Choroid plexus epithelial cell (primary cell): ENCODE measurements at places on chromosomes 5 and 9.

DNA sequence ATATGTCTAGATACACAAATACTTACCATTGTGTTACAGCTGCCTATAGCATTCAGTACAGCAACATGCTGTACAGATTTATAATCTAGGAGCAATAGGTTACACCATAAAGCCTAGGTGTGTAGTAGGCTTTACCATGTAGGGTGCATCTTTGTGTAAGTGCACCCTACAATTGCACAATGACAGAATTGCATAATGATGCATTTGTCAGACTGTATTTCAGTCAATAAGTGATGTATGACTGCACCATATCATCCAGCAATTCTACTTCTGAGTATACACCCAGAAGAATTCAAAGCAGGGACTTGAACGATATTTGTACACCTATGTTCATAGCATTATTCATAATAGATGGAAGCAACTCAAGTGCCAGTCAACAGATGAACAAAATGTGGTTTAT lies 100.4 kb upstream of the SLC44A1 start:
- DNase-seq = no peak

DNA sequence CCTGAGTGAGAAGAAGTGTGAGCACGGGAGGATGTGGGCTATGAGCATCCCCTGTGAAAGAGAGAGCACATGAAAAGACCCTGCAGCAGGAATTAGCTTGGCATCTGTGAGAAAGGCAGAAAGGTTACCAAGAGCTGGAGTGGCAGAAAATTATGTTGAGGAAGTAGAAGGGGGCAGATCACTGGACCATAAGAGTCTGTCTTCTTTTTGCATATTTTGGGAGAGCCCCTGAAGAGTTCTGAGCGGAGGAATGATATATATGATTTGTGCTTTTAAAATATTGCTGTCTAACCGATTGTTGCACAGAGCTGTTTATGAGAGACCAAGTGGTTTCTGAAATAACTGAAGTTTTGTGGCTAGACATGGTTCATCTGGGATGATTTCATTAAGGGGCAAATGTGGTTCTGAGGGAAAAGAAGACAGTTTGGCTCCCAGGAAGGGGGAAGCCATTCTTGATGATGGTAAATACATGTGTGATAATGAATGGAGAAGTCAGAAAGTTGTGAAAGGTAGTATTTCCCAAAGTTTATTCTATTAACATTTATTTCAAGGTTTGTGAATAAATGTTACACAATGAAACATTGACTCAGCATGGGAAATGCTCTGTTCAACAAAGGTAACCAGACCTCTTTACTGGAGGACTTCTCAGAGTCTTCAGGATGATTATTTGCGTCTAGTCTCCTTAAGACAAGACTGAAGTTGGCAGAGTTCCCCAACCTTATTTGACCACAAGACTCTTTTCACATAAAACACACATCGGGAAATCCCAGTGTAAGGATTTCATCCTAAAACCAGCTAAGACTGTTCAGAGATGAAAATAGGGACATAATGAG lies 31.5 kb upstream of the ADRB2 start:
- DNase-seq = peak; percentile 65

DNA sequence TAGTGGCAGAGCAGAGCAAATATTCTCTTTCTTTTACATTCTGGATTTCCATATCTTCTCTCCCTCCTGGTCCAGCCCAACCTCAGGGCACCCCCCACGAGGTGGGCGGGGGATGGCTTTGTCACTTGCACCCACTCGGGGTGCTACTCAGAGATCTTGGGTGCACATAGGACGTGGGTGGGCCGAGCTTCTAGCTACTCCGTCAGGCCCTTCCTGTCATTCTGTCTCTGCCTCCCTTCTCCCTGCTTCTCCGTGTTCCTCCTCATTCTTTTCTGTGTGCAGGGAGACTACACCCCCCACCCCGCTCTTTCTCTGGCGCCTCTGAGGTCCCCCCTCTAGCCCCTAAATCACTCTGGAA lies 19.5 kb downstream of the PCDHGC5 start:
- DNase-seq = peak; percentile 23

DNA sequence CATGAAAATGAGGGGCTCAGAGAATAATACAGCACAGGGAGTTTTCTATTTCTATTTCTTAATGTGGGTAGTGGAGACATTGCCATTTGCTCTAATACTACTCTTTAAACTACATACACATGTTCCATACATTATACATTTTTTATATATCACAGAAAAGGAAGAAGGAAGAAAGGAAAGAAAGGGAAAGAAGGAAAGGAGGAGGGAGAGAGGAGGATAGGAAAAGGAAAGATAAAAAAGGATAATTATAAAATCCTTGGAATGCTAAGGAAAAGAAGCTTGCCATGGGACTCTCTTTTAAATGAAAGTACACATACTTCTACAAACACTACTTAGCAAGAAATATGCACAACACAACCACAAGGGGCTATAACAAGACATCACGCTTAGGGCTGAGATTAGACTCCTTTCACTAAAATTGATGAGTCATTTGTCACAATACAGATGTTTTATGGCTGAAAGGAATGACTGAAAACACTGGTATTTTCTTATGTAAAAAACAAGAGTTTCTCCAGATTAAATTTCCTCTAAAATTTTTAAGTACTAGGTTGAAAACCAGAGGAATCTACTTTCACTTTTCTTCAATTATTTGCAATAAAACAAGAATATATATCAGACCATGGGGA lies 219.8 kb downstream of the ARL15 start:
- DNase-seq = peak; percentile 95

DNA sequence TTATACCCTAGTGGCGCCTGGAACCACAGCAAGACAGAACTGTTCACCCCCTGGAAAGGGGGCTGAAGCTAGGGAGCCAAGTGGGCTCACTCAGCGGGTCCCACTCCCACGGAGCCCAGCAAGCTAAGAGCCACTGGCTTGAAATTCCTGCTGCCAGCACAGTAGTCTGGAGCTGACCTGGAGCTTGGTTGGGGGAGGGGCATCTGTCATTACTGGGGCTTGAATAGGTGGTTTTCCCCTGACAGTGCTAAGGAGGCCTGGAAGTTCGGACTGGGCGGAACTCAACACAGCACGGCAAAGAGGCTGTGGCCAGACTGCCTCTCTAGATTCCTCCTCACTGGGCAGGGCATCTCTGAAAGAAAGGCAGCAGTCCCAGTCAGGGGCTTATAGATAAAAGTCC lies 19.5 kb downstream of the BTNL3 start:
- DNase-seq = no peak

DNA sequence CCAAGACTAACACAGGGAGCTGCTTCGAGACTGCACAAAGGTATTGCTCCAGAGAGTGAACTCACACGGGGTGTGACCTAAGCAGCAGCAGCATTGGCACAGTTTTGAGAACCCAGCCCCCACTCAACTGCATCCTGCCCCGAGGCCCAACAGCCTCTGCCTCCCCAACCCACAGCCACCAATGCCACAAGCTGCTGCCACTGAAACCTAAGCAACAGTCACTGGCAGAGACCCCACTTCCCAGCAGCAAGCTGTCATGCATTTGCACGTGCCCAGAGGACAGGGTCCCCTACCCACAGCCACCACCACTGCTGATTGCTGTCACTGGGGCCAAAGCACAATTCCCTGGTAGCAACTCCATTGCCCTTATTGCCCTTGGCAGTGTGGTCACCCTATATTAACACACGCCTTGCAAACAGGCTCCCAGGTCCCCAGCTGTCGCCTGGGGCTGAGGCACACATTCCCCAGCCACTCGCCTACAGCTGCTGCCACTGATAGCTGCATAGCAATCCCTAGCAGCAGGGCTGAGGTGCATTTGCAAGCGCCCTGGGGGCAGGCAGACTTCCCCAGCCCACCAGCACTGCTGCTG lies 141.0 kb downstream of the AGTPBP1 start:
- no peak for DNase-seq

DNA sequence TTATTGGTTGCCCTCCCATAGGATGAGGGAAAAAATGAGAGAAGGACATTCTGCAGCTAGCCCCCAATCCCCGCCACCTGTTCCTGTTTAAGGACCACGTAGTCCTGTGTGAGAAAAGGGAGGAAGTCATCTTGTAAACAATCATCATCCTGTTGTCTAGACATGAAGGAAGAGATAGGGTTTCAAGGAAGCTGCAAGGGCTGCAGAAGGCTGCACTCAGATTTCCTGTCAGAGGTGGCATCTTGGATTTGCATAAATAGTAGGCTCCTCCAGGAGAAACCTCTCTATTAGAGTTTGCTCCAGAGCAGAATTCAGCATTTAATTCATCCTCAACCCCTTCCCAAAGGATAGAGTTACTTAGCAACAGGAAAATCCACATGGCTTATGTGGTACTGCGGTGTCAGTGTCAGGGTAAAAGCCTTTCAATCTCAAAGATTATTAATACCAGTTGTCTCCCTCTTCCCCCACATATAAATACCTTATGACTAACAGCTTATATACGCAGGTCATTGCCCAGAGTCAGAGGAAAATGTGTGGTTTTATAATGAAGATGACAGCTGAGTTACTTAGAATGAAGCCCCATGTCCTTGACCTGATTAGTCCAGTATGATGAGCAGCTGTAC lies 4.6 kb upstream of the DNAJC18 start:
- DNase-seq = peak; percentile 79

DNA sequence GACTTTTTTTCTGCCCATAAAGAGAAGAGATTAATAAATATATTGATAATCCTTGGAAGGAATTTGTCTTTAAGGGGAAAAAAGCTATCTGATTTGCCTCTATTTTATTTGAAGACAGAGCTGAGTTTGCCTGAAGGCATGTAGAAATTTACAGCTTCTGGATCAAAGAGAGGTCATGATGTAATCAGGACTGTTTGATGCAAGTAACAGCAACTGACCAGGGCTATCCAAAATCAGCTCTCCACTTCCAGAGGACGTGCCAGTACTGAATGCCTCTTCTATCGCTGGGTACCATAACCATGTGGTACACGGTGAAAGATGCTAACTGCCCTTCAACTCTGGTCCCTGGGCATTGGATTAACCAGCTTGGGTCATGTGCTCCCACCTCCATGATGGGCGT lies 90.6 kb downstream of the ZFAND5 start:
- no peak for DNase-seq

DNA sequence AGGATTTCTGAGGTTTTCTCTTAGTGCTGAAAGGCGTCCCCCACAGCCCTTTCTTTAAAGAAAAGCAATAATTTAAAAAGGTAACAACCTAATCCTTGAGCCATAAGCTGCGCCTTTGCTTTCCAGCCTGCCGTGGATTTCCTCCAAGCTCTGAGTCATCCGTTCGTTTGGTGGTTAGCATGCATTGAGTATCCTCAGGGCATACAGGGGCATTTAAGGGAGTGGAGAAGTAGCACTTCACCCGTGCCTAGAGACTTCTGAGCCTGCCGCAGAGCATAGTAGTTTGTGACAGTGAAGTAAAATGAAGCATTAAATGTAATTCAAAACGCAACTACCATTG lies 892 bp upstream of the TNC start:
- peak; percentile 84 for DNase-seq

DNA sequence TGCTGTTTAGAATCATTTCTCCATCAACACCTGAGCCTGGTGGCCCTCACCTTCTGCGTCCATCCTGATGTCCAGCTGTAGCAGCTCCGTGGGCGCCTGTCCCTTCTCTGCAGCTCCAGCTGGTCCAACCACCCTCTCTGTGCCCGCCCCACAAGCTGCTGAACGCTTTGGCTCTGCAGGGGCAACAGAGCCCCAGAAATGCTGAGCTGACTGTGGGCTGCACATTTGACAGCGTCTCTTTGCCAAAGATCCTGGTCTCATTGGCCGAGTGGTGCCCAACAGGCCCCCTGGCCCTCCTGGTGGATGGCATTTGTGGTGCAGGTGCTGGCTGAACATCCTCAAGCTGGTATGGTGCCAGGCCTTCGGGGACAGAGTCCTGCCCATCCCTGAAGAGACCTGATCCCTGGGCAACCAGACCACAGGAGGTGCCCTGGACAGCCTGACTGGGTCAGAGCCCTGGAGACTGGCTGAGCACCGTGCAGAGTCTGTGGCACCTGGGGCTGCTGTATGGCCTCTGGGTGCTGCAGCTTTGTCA lies 25.3 kb upstream of the CEP72 start:
- DNase-seq = no peak

DNA sequence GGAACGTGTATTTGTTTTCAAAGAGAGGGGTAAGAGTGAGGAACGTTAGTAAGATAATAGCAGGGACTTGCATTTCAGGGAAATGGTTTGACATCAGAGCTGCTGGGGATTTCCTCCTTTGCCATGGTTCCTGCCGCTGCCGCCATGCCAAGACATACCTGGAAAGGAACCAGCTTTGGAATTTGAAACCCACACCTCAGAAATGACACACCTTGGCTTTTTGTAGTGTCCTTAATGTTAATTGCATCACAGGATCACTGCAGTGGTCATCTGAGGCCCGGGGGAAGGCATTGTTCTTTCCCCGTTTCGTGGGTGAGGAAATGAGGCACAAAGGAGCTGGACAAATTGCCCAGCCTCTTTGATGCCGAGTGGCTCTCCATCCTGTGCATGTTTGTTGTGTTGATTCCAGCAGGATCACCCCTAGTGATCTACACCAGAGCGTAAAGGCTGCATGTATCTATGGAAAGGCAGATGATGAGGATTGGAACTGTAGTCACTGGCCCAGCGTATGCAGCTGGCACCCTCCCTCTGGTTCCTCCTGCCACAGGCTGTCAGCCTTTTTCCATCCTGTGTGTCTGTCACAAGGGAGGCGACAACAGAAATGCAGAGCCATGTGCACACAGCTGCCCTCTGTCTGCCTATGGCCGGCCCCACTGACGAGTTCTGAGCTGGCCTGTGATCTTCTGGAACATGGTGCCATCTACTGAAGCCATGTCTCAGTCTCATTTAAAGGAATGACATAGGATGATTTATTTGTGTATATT lies 37.8 kb downstream of the SLC46A2 start:
- no peak for DNase-seq

DNA sequence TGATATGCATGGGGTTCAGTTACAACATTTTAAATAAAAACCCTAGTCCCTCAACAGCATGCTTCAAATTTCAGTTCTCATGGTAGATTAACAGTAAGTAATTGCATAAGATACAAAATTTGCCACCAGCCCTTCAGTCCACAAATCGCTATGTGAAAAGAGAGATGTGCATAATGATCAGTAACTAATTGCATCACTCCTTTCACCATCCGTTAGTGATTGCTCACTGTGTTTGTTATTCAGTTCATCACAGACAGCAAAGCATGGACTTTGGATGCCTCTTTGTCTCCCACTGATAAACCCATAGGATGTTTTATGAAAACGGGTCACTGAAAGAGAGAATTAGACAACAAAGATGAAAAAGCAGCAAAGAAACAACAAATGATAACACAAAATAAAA lies 103.2 kb downstream of the MCTP1 start:
- no peak for DNase-seq

DNA sequence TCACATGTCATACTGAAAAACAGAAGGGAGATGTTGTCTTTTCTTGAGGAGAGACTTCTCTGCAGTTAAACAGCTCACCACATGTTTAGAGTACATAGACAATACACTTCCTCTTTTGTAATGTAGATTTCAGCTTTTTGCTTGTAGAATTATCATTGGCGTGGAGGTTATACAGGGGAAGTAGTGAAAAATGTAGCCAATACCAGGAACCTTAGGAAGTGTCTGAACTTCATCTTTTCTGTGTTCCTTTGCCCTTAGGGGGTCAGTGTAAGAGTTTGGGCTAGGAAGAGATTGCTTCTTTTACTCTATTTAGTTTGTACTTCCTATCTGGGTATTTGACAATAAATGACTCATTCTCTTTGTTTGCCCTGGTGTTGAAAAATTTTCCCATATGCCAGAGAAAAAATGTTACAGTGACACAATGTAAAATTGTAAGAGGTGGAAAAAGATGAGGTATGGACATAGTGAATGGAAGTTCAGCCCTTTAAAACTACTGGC lies 21.0 kb upstream of the CDKN2B start:
- DNase-seq = peak; percentile 81

GRCh38 chr9:2317591-2317990 lies 302.4 kb downstream of the SMARCA2 start:
- peak; percentile 19 for DNase-seq
